Progenitor cell of endocrine pancreas (in vitro differentiated cells): ENCODE measurements at places on chromosomes 2 and 18.

DNA sequence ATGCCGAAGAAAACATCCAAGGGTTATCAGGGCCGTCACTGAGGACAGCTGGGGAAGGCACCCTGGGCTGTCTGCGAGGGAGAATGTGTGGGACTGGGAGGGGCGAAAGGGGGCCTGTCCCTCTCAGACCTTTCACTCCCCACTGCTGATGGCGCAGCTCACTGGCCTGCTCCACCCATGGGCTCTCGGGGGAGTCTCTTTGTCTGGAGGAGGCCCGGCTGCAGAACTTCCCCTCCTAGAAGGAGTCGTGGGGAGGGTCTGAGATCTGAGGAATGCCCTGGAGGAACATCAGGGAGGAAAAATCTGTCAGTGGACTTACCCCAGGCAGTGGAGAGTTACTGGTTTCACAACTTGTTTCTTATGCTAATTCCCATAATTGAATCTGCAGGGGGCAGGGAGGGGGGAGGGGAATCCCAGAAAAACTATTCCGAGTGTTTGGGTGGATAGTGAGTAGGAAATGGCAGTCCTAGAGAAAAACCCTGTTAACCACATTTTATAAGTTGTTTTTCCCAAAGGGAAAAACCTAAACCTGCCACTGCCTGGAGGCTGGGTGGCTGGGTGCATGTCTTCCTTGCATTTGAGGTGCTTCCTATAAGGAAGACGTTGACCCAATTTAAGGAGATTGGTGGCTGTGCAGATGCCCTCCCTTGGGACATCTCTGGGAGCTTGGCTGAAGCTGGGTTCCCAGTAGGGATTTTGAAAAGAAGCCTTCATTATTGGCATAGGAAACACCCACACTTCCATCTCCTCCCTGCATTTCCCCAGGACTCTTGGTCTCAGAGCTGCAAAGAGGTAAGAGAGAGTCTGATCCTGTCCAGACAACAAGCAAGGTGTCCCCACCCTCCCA lies 11.7 kb upstream of the SEMA4C start:
- DNase-seq = no peak
- H3K4me3 ChIP-seq = no peak overlapping the region
- H3K27me3 ChIP-seq = peaks cover 25% of the 10 kb centered on the region
- H3K36me3 ChIP-seq = no peaks in the 10 kb centered on the region
- no peak overlapping the region for H3K27ac ChIP-seq
- H3K4me1 ChIP-seq = peaks cover 2% of the 10 kb centered on the region

DNA sequence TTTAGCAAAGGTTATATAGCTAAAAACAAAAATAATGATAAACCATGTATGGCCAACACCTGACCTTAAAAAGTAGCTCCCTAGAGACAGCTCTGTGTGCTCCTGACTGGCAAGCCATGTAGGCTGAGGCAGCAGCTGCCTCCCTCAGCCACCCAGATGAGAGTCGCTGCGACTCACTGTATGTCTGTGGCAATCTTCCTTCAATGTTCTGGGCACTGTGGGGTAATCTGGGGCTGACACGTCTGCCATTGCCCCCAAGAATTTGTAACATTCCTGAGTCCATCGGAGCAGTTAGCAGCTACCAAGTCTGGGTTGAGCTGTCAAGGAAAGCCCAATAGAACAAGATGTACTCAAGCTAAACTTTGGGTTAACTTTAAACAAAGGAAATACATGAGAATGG lies 106.4 kb upstream of the DAPL1 start:
- no peak overlapping the region for H3K4me3 ChIP-seq
- no peak for DNase-seq
- H3K36me3 ChIP-seq = no peaks in the 10 kb centered on the region

DNA sequence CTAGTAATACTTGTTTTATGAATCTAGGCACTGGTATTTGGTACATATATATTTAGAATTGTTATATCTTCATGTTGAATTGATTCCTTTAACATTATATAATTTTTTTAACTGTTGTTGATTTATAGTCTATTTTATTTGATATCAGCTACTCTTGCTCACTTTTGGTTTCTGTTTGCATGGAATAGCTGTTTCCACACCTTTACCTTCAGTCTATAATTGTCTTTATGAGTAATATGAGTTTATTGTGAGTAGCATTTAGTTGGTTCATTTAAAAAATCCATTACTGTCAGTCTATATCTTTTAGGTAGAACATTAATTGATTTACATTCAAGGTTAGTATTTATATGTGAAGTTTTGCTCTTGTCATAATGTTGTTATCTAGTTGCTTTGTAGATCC lies 58.6 kb downstream of the SMCHD1 start:
- H3K4me3 ChIP-seq = no peak overlapping the region
- no peak overlapping the region for H3K27ac ChIP-seq
- H3K27me3 ChIP-seq = no peaks in the 10 kb centered on the region
- peaks cover 1% of the 10 kb centered on the region for H3K4me1 ChIP-seq

DNA sequence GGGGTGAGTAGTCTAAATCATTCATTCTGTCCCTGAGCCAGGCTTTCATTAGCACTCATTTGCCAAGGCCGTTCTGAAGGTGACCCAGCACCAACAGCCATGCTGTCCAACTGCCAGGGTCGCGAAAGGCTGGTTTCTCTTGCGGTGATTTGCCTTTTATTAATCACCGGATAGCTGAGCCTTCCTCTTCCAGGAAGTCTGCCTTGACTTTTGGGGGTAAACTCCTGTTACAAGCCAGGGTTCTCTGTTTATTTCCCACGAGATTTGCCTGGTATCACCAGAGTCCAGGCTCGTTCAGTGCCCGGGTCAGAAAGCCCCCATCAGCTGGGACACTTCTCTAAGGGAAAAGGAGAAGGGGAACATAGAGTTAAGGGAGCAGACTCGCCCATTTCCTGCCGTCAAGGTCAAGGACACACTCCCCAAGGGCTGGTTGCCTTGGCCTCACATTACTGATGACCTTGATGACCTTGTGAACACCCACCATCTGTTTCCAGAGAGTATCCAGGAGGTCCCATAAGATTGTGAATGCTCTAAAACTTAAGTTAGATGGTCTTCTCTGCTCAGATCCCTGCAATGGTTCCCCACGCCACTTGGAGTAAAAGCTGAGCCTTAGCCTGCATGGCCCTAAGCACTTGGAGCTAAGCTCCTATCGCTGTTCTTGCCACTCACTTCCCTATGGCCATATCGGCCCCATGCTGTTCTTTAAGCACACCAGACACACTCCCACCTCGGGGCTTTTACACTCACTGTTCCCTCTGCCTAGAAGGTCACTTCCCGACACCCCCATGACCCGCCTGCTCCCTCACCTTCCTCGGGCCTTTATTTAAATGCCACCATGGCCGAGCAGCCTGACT lies 118.0 kb upstream of the STPG4 start:
- H3K4me3 ChIP-seq = no peak overlapping the region
- no peaks in the 10 kb centered on the region for H3K36me3 ChIP-seq
- H3K27ac ChIP-seq = peak overlapping the region; percentile 15
- no peak for DNase-seq
- H3K27me3 ChIP-seq = peaks cover 8% of the 10 kb centered on the region
- peaks cover 3% of the 10 kb centered on the region for H3K4me1 ChIP-seq

DNA sequence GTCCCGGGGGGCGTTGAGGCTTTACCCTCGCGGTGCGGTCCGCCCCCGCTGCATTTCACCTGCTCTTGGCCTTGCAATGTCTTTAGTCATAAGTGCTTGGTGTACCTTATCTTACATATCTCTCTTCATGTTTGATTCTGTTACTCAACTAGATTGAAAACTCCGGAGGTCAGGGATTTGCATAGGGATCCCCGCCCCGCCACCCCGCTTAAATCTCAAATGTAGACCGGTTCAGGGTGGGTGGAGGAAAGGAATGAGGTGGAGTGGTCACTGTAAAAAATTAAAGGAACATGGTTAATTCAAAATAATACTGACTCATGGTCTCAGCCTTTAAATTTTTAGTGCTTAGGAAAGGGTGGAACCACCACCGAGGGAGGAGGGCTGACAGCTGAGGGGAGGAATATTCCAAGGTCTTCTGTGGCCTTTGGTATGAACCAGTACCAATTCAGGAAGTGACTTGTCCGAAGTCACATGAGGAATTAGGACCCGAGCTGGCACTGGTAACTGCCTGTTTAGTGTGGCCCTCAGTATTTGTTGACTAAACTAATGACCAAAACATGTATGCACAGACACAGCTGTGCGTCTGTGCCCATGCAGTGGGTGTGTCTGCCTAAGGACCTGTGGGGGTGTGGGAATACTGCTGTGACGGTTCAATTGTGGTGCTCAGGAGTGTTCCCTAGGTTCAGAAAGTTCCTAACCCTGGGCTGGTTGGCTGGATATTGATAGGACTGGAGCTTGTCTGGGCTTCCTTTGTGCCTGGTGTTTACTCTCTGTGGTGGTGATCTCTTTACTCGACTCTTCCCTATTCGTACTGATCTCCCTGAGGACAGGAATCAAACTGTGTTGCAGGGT lies 1.0 kb downstream of the PLEKHB2 start:
- DNase-seq = no peak
- H3K27ac ChIP-seq = peak overlapping the region; percentile 96
- peaks cover 5% of the 10 kb centered on the region for H3K36me3 ChIP-seq
- peaks cover 17% of the 10 kb centered on the region for H3K4me1 ChIP-seq
- H3K27me3 ChIP-seq = no peaks in the 10 kb centered on the region

DNA sequence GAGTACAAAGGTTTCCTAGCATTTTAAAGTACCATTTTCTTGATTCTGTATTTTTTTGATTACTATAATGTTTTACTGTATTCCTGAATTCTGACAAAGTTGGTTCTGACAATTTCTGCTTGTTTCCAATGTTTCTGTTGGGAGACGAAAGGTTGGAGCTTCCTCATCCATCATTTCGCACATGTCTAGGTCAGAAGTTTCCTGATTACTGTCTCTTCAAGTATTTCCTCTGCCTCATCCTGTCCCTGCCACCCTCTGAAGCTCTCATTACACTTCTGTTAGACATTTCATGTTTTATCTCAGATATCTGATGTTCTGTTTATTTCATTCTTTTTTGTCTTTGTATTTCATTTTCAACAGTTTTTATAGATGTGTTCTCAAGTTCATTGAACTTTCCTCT lies 895.8 kb downstream of the TSN start:
- DNase-seq = no peak
- no peaks in the 10 kb centered on the region for H3K4me1 ChIP-seq
- no peak overlapping the region for H3K4me3 ChIP-seq
- H3K27me3 ChIP-seq = peaks cover 1% of the 10 kb centered on the region
- H3K27ac ChIP-seq = no peak overlapping the region

GRCh38 chr18:35435401-35435800 lies 58.3 kb upstream of the ZNF396 start:
- no peak overlapping the region for H3K27ac ChIP-seq
- H3K4me1 ChIP-seq = no peaks in the 10 kb centered on the region
- DNase-seq = no peak
- H3K4me3 ChIP-seq = no peak overlapping the region
- H3K36me3 ChIP-seq = no peaks in the 10 kb centered on the region

GRCh38 chr18:66646609-66647008 lies 42.7 kb upstream of the CDH19 start:
- no peaks in the 10 kb centered on the region for H3K36me3 ChIP-seq
- no peak overlapping the region for H3K27ac ChIP-seq
- no peak overlapping the region for H3K4me3 ChIP-seq
- no peaks in the 10 kb centered on the region for H3K27me3 ChIP-seq
- H3K4me1 ChIP-seq = no peaks in the 10 kb centered on the region
